Kidney capillary endothelial cell (primary cell): ENCODE measurements at places on chromosomes 3 and 15.

DNA sequence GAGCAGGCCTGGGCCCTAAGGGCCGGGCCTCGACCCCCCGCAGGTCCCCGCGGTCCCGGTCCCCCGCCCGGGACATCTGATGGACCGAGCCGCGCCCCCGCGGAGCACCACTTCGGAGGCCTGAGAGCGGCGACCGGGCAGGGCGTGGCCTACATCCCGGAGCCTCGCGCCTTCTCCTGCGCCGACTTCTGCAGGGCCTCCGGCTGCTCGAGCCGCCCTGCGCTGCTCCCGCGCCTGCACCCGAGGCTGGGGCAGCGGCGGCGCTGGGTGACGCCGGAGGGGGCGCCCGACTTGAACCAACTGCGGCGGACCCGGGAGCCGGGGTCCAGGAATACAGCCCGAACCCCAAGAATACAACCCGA lies 14.9 kb upstream of the GP9 start:
- no peak for DNase-seq

- DNase-seq: peak; percentile 55
Observed at GRCh38 chr3:4976109-4976508, 3.1 kb upstream of the BHLHE40 start.

GRCh38 chr3:72336821-72337479 lies 511.3 kb downstream of the SHQ1 start:
- no peak for DNase-seq

GRCh38 chr15:31465083-31465955 lies 138.7 kb downstream of the KLF13 start:
- no peak for DNase-seq

DNA sequence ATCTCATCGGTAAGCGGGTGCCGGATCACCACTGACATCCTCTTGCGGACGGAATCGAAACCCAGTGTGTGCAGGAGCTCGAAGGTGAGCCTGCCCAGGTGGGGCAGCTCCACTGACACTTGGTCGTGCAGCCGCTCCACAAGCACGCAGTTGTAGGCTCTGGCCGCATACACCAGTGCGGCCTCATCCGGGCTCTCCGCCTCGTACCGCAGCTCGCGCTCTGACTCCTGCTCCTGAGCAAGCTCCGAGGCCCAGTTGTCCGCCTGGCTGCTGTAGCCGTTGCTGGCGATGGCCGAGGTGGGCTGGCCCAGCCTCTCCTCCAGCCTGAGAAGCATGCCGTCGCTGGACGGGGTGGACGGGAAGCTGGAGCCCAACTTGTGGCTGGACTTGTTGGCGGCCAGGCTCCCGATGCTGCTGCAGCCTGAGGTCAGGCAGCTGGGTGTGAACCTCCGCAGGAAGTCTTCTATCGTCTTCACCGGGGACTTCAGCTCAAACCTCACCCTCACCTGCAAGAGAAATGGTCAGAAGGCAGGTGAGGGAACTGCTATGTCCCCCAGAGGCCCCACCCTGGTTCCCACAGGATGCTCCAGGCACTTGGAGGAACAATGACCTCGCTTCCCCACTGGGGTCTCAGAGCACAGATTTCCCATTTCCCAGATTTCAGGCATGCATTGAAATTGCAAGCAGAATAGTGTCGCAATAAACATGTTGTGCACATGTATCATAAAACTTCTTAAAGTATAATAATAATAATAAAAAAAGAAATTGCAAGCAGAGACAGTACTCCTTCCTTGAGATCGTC lies 149.2 kb downstream of the ATP10A start:
- no peak for DNase-seq
